ENCODE measurements at places on chromosomes 6 and 20. TPM values are rescaled to one million over a fixed set of nuclear protein-coding genes. Genes with fewer than 3 reads are reported as not detected.

- peak; percentile 20 for DNase-seq
Measured at GRCh38 chr20:1894471-1894950, 696 bp upstream of the SIRPA start.

Gene SDCBP2
- total RNA-seq: 4.4 TPM

Gene CD93
- total RNA-seq: 1.9 TPM

Gene MUC22
- total RNA-seq: not detected

GRCh38 chr6:90294989-90295853, 1.4 kb downstream of the BACH2 start:
- peak; percentile 82 for DNase-seq

DNA sequence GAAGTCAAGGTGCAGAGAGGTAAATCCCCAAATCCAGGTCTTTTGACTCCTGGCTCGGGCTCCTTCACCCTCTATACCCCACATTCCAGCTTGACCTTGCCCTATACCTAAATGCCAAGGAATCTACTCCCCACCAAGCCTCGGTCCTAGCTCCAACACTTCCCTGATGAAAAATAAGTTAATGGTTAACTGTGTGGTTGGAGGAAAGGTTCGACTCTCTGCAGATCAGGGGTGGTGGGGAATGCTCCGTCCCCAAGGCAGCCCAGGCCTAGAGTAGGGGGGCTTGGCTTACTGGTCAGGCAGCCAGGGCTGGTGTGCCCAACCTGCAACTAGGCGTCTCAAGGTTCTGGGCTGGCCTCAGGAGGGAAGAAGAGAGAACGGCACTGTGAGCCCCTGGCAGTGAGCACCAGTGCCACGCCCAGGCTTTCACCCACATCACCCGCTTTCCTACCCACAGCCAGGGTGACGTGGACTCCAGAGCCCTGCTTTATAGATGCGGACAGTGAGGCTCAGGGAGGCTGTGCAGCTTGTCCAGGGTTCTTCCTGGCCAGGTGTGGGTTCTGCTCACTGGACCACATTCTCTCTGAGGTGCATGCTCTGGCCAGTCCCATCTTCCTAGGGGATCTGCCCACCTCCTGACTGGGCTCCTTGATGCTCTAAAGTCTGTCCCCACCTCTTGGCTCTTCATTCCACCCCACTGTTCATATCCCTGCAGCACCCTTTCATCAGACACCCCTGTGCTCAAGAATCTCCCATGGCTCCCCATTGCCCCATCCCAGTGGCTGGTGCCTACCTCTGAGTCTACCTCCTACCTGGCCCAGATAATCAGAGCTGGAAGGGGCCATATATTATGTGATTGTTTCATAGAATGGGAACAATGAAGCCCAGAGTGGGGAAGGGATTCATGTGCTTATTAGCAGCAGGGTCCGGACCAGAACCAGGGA, 8.2 kb downstream of the SPDEF start:
- no peak for DNase-seq

DNA sequence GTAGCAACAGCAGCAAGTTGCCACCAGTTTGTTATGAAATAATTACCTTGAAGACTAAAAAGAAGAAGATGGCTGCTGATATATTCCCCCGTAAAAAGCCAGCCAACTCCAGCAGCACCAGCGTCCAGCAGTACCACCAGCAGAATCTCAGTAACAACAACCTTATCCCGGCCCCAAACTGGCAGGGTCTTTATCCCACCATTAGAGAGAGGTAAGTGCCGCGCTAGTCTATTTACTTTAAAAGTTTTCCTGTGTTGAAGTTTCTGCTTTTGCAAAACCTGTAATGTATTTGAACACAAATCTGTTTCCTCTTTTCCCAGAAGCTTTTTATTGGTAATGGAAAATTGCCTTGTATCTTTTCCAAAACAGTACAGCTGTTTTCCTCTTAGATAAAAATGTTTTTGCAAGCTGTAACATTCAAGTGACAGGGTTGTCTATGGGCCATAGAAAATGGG, 725 bp downstream of the BTBD3 start:
- no peak for DNase-seq

Gene PTPRT
- total RNA-seq: not detected

Gene TMEM181
- 11.6 TPM for total RNA-seq

DNA sequence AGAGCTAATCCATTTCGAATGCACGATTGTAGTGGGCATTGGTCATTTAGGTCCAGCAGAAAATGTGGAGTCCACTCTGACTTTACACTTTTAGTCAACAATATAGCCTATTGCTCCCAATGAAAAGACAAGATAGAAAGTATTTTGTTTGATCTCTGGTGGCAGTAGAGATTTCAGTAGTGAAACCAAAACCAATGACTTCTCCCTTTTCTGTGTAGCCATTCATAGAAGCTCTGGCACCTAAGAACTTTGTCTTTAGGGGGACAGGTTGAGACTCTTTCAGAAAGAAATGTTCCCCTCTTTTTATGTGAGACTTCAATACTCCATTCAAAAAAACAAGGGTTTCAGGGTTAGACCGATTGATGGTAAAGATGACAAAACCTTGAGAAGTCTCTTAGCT, 510.8 kb upstream of the POU3F2 start:
- no peak for DNase-seq

Gene FOXS1
- total RNA-seq: not detected

Gene HCK
- total RNA-seq: not detected

DNA sequence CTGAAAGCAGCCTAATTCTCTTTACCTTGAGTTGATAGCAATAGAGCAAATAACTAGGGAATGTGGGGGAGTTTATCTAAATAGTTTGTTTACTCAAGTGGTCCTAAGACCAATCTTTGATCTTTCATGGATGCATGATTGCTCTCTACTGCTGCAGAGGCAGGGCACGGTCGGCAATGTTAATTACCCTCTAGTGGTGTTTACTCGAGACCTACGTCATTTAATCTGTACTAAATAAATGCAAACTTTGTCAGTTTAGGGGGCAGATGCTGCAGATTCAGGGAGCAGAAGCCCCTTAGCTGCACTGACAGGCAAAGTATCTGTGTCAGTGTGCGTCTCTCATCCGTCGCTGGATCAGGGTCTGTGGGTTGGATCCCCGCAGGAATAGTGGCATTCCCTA, 6.9 kb downstream of the RTN4IP1 start:
- DNase-seq: no peak

- no peak for DNase-seq
Measured at GRCh38 chr6:159790956-159791598, 810 bp downstream of the MRPL18 start.

Gene DNAAF9
- total RNA-seq: 2.2 TPM

Gene C6orf52
- 3.7 TPM for total RNA-seq

DNA sequence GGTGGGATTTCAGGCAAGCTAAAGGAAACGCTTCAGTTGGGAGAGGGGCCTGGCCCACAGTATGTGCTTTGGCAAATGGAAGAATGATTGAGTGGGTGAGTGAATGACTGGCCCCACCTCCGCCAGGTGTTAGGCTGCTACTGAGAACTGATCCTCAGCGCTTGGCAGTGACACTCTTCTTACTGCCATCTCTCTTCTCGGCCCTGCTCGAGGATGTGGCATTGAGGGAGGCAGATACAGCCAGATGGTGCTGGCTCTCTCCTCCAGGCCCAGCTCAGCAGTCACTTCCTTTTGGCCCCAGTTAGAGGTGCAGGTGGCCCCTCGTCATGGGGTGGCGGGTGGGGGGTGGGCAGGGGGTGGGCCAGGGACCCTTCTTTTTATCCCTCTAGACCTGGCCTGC, 38.9 kb upstream of the KCNK5 start:
- no peak for DNase-seq

Gene EMILIN3
- total RNA-seq: not detected

DNA sequence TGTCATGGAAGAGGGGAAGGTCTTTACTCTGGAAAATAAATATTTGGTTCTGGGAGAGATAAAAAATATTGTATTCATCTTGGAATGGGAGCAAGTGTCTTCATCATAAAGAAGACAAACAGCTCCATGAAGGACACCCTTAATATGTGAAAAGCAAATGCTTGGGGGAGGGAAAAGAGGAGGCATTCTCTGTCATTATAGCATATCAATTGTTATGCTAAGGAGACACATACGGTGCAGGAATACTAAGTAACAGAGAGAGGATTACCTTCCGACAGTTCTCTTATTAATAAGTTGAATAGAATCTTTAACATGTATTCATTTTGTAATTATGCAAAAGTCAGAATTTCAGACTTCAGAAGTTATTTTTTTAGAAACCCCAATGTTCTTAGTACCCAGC, 634.4 kb downstream of the UTRN start:
- no peak for DNase-seq

DNA sequence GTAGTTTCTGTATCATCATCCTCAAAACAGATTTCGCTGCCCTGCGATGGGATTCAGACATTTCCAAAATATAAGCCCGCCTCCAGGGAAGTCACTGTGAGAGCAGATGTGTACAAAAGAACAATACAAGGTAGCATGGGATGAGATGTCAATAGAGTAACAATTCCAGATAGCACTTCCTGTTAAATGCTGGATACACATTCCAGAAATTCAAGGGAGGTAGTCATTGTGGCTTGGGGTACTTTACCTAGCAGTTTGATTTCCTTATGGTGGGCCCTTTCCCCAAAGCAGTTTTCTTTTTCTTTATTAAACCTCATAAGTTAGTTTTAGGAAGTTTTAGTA, 2.5 kb downstream of the RNF217 start:
- DNase-seq: no peak

DNA sequence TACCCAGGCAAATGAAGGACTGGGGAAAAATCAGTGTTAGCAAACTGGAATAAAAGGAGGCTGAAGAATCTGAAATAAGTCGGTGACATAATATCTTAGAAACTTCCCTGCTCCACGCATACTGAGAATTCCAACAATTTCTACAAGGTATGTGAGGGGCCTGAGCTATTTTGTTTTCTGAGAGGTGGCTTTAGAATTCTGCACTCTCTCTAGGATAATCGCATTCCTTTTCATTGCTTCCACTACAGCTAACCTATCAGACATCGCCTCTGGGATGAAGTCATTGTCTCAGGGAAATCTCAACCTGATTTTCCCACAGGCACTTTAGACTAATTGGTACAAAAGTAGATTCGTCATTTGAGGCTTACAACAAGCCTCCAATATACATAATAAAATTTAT, 740.8 kb downstream of the PHF3 start:
- no peak for DNase-seq

Gene BTNL2
- not detected for total RNA-seq

Gene HTR1E
- not detected for total RNA-seq

DNA sequence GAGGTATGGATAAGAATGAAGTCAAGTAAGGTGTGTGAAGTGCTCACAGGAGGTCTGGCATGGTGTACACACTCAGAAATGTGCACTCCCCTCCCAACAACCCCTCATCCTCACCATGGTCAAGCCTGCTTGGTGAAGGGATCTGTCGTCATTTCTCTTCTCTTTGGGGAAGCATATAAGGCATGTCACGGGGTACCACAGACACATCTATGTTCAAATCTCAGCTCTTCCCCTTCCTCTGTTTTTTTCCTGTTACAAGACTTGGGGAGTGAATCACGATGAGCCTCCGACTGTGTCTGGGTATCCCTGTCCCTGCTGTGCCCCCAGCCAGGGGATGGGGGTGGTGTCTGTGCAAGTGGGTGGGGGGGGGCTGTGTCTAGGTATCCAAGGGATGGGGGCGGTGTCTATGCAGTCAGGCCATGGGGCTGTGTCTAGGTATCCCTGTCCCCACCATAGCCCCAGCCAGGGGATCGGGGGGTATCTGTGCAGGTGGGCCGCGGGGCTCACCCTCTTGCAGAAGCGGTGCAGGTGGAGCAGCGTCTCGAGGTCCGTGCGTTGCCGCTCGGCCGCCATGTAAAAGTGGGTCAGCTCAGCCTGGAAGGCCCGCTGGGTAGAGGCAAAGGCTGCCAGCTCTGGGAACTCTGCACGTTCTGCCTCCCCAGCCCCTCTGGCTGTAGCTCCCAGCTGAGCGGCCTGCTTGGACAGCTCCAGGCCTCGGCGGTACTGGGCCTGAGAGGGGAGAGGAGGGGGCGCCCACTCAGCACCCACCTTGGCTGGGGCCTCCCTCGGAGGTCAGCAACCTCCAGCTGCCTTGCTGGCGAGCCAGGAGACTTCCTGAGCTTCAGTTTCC, 43.6 kb downstream of the KIAA1755 start:
- DNase-seq: no peak

DNA sequence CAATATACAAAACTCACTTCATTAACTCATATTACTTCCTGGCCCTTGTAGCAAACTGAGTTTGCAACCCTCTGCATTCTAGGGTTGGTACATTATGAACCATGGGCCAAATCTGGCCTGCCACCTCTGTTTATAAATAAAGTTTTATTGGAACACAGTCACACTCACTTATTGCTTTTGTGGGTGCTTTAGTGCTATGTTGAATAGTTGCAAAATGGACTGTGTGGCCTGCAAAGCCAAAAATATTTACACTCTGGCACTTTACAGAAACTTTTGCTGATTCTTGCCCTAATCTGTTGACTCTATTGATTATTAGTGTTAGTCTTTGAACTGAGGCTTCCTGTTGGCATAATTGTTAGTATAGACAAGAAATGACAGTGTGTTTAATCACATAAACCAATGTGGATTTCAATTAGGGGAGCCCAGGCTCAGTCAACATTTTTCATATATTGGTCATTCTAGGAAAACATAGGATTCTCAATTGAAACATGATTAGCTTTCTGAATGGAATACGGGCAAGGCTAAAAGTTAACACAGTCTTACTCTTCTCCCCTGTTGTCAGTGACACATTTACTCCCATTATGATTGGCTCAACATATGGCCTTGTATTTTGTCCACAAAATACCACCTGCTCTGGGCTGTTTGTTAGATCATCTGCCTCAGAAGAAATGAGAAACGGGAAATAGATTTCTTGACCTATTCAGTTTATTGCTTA, 241.9 kb upstream of the ZFP64 start:
- no peak for DNase-seq

DNA sequence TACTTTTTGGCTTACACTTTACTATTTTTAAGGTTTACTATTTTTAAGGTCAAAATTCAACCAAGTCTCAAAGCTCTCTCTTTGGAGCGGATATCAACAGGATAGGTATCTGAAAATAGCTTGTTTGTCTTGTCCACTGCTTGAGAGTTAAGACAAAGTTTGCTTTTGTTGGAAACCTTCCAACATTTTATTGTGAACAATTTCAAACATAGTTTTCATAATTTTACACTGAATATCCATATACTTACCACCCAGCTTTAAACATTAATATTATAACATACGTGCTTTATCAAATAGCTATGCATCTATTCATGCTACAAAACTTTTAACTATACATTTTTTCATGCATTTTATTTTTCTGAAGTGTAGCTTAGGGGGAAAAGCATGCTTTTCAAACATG, 109.9 kb downstream of the FYN start:
- DNase-seq: no peak

- DNase-seq: peak; percentile 68
Measured at GRCh38 chr6:157667211-157668008, 155.6 kb upstream of the SNX9 start.

Gene DDX43
- total RNA-seq: 0.15 TPM

DNA sequence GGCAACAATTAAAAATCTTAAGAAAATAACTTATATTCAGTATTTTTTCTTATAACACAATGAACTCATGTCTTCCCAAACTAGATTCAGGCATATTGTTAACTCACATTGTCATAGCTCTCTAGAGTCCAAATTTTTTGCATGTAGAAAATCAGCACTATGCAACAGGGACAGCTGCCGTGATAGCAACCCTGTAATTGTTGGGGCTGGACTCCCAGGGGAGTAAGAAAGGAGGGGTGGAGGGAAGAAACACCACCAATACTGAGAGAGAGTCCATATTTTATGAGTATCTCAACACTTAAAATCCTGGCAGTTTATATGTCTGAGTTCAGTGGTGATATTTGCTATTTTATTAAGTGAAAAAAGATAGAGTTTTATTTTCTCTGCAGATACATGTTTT, 89.6 kb upstream of the HS3ST5 start:
- DNase-seq: no peak

Measured in activated CD4-positive, alpha-beta memory T cell treated with anti-CD3 and anti-CD28 coated beads for 36 hours (primary cell).